Posterior cingulate gyrus (tissue), 11 donors: ENCODE measurements at places on chromosomes 12 and 14.

DNA sequence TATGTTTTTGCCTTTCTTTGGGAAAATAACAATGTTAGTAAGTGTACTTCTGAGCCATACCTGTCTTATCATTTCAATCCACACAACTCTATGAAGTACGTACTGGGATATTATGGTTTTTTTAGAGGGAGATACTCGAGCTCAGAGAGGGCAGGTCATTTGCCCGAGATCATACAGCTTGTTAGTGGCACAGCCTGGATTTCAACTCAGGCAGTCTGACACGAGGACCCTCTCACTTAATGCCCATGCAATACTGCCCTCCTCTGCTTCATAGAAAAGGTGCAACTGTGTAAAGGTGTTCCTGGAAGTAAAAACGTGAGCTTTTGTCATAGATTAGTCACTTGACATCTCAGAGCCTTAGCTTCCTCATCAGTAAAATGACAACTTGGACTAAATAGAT is 128.0 kb downstream of the NDUFA12 start:
- DNase-seq: no peak

DNA sequence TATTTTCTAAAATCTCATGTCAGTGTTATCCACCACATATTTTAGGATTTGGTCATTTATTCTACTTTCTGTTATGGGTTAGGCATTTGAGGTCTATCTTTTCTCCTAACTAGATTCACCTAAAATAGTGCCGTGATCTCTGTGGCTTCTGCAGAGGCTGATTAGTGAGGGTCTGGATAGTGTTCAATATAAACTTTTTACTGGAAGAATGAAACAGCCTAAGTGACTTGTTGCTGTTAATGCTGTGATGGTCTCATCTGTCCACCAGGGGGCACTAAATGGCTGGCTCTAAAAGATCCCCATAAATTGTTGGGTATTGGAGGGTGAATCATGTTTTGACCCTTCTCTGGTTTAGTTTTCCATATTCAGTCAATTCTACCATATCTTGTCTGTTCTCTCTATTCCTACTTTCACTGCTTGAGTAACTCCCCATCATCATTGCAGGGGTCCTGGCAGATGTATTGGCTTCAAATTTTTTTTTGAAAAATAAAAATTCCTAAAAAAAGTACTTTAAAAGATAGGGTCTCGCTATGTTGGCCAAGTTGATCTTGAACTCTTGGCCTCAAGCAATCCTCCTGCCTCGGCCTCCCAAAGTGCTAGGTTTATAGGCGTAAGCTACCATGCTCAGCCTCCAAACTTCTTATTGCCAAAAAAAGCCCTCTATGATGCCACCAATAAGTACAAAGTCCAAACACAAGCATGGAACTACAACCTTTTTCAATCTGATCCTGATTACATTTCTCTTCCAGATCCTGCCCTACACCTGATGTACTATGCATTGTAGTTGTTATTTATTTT is 6.9 kb downstream of the PABPN1 start:
- peak; percentile 65 for DNase-seq

DNA sequence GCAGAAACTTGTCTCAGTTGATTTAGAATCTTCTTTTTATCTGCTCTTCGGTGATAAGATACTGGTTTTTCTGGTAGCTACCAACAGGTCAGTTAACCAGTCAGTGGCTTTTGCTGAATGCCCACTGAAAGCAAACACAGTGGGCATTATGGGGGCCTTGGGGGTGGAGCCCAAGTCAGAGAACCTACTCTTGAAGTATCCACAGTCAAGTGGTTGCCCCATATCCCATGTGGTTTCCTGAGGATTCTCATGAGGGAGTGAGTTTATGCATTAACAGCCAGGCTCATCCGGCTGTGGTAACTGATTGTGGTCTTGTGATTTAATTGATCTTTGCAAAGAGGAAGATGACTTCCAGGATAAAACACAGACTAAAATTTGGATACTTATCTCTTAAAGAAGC is 83.7 kb downstream of the ST8SIA1 start:
- no peak for DNase-seq

DNA sequence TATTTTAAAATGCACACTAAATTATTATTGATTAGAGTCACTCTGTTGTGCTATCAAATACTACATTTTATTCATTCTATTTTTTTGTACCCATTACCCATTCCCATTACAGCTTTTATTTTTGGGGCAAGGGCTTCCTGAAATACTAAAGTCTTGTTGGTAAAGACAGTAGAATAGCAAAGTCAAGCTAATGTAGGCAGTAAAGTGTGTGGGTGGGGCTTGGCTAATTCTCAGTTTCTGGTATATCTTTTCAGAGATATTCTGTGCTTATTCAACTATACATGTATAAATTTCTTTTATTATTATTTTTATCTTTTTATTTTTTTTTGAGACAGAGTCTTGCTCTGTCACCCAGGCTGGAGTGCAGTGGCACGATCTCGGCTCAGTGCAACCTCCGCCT is 22.3 kb upstream of the PHC1 start:
- no peak for DNase-seq

GRCh38 chr14:87160989-87161388 is 832.0 kb downstream of the GALC start:
- DNase-seq: no peak

DNA sequence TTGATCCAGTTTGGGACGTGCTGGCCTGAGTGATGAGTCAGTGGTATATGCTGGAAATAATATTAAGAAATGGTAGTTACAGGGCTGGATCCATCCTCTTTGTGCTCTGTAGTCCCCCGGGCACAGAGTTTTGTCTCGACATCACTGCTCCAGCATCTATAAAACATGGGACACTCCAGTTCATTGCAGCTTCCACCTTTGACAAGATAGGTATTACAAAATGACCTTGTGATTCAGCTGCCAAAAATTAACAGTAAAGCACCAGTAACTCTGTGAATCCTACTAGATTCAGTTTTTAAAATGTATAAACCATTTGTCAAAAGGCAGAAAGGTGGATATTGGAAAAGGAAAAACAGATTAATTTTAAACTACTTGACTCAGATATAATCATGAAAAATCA is 14.6 kb upstream of the GNG2 start:
- no peak for DNase-seq

DNA sequence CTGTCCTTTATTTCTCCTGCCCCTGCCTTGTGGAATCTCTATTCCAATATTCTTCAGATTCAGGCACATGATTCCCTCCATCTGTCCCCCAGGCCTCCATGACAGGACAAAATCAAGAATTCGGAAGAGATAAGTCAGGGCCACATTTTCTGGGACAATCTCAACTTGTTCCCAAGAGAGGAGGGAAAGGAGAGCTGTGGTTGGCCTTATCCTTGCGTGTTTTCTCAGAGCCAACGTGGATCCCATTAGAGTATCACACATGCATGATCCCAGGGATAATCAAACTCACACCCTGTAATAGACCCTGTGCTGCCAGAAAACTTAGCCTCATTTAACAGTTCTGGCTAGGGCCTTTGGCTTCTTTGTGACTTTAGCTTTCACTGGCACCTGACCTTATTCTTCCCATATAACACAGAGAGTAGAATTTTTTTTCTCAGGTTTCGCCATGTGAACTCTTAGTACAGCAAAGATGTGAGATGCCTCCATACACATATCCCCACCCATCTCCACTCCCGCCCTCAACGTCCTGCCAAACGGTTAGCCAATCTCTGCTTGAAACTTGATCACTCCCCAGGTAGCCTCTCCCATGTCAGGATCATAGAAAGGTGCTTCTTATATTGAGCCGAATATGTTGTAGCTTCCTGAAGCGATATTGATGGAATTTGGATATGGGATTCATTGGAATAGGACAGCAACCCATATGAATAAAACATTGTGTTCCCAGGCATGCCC is 6.7 kb upstream of the KRT1 start:
- no peak for DNase-seq

GRCh38 chr12:119208626-119209061 is 29.9 kb downstream of the HSPB8 start:
- DNase-seq: peak; percentile 32

- DNase-seq: no peak
These were observed 135.3 kb downstream of the NTF3 start for GRCh38 chr12:5567016-5567725.

- peak; percentile 70 for DNase-seq
These were observed 61.9 kb downstream of the SMUG1 start for GRCh38 chr12:54126696-54127537.

DNA sequence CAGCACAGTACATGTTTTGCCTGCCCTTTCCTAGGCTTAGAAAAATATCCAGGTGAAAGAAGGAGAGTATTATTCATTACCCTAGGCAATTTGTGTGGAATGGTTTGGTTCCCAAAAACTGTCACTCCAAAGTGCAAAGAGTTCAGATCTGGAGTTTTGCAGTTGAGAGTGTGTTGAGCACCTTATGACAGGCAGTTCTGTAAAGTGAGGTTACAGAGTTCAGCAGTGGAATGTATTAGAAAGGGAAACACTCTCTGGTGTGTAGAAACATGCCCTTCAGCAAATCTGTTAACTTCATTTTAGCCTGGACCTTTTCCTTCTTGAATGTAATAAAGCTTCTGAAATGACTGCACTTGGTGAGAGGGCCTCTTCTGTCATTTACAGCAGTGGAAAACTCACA is 154.0 kb upstream of the SSTR1 start:
- DNase-seq: no peak
